ENCODE measurements at places on chromosomes 2 and 18.

- DNase-seq, result no peak
Measured at GRCh38 chr2:107027810-107028209, 141.8 kb upstream of the ST6GAL2 start.

DNA sequence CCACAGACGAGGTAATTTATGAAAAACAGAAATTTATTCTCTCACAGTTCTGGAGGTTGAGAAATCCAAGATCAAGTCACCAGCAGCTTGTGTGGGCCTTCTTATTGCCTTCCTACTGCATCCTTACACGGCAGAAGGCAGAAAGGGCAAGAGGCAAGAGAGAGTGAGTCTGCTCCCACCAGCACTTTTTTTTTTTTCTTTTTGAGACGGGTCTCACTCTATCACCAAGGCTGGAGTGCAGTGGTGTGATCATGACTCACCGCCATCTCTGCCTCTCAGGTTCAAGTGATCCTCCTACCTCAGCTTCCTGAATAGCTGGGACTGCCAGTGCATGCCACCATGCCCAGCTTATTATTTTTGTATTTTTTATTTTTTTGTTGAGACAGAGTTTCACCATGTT lies 78.5 kb upstream of the HK2 start:
- DNase-seq, result no peak

DNA sequence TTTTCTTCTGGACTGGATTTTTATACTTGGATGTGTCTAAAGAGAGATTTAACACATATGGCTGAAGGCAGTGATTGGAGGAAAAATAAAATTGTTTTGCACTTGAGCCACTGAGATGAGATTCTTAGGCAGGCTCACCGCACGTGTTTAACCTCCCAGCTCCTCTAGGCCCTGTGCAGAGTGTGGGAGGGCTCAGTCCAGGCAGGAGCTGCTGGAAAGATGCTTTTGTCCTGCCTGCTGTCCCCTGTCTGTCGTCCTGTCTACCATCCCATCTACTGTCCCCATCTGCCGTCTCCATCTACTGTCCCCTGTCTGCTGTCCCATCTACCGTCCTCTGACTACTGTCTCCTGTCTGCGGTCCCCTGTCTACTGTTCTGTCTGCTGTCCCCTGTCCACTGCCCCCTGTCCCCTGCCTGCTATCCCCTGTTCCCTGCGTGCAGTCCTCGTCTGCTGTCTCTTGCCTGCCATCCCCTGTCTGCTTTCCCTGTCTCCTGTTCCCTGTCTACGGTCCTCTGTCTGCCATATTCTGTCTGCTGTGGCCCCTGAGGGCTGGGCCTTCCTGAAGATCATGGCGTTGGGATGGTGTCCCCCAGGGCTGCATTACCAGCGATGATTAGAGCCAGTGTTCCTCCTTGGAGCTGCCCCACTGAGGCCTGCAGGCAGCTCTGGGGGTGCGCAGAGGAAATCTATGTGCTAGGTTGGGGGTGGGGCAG lies 43.7 kb upstream of the HS6ST1 start:
- no peak for DNase-seq

- no peak for DNase-seq
Measured at GRCh38 chr18:35000457-35000856, 40.8 kb upstream of the MAPRE2 start.

DNA sequence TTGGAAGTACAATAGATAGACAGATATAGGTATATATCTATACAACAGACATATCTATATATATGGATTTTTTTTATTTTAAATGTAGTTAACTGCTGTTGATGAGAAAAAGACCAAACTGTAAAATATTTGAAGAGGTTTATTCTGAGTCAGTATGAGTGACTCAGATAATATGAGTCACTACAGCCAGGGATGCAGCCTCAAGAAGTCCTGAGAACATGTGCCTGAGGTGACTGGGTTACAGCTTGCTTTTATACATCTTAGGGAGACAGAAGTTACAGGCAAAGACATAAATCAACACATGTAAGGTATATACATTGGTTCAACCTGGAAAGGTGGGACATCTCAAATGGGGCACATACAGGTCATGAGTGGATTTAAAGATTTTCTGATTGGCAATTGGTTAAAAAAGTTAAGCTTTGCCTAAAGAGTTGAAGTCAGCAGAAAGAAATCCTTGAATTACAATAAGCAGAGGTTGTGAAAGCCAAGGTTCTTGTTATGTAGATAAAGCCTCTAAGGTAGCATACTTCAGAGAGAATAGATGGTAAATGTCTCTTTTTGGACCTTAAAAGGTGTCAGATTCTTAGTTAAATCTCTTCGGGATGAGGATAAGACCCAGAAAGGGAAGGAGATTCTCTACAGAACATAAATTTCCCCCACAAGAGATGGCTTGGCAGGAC lies 149.9 kb downstream of the RBM43 start:
- no peak for DNase-seq

DNA sequence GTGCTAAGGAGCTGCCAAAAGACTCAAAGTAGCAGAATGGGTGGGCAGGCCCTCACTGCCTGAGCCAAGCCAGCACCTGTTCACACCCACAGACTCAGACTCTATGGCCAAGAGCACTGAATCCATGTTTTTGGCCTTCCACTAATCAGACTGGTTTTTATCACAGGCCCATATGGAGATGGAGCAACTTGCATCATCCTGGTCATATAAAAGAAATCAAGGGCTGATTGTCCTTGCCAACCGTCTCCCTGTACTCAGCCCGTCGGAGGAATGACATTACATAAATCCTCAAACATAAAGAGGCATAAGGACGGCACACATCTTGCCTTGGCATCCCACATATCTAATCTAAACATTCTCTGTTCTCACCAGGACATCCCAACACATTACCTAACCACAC lies 66.7 kb downstream of the MARCHF4 start:
- DNase-seq, result no peak

- no peak for DNase-seq
Measured at GRCh38 chr2:177098001-177098613, 114.5 kb upstream of the HNRNPA3 start.

- DNase-seq, result no peak
Measured at GRCh38 chr2:86750240-86750839, 30.2 kb downstream of the RMND5A start.

DNA sequence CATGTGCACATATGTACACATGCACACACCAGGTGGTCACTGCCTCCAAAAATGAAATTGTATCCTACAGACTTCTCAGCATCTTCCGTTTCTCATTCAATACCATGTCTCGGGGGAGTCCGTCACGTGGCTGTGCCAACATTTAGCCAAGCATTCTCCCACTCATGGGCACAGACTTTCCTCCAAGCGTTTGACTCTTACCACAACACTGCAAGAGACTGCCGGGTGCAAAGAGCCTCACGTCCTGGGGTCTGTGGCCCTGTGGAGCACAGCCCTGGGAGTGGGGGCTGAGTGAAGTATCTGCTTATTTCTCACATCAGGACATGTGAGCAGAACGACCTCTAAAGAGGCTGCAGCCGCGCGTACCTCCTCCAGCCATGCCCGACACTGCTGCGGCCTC lies 28.0 kb downstream of the HDAC4 start:
- DNase-seq, result no peak

DNA sequence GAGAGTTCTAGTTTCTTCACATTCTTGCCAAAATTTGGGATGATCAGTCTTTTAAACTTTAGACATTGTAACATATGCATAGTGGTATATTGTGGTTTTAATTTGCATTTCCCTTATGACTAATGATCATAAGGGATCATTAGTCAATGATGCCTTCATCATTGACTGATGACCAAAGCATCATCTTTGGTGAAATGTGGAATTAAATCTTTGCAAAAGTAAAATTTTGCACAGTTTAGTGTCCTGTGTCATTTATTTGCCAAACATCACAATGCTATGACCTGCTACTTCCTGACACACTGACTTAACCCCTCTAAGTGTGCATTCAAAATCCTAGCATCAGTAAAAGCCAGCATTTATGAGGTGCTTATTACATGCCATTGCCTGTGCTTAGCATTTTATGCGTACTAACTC lies 58.9 kb upstream of the SLC1A4 start:
- DNase-seq, result no peak

DNA sequence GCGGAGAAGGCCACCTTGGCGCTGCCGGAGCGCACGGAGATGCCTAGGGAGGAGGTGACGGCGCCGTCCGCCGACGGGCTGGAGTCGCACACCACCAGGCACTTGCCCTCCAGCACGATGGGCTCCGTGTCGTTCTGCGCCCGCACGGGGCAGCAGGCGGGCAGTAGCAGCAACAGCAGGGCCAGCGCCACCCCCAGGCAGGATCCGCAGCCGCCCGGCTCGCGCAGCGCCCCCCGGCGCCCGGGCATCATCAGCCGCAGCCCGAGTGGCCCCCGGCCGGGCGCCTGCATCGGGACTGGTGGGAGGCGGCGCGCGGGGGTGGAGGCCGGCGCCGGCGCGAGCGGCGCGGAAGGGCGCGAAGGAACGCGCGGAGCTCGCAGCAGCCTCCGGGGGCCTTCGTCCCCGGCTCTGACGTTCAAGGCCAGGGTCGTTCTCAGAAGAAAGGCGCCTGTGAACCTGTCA lies 2.2 kb downstream of the CBLN2 start:
- no peak for DNase-seq

DNA sequence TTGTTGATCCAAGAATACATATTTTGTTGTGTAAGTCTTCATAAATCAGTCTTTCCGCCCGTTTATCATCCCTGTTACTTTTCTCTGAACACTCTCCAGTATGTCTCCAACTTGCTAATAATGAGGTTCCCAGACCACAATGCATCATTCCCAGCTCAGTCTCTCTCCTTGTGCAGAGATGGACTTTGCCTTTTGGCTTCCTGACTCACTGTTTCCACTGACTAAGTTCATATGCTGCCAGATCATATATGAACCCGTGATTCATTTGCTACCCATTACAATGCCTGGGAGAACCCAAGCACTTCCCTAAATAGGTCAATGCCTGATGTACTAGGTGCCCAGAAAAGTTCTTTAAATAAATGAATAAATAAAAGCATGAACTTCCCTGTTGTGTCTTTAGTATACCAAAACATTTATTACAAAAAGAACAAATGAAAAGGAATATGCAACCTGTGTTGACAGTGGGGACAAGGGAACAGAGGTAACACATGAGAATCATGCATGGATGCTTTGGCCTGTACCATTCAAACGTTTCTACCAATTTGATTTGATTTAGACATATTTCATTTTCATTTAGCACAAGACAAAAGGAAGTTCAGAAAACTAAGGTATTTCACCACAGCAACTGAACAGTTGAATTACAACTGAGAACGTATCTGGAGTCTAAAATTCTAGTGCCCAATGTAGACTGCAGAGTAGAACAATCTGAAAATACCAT lies 215.4 kb upstream of the HNRNPA3 start:
- no peak for DNase-seq

- no peak for DNase-seq
Measured at GRCh38 chr2:156455361-156455975, 19.3 kb downstream of the GPD2 start.

- DNase-seq, result no peak
Measured at GRCh38 chr2:233055362-233055761, 4.8 kb upstream of the INPP5D start.

GRCh38 chr18:57051657-57052044 lies 95.2 kb upstream of the BOD1L2 start:
- DNase-seq, result no peak

GRCh38 chr2:56026828-56027227 lies 103.2 kb upstream of the EFEMP1 start:
- DNase-seq, result no peak

GRCh38 chr2:239274391-239275043 lies 126.3 kb downstream of the HDAC4 start:
- DNase-seq, result no peak

DNA sequence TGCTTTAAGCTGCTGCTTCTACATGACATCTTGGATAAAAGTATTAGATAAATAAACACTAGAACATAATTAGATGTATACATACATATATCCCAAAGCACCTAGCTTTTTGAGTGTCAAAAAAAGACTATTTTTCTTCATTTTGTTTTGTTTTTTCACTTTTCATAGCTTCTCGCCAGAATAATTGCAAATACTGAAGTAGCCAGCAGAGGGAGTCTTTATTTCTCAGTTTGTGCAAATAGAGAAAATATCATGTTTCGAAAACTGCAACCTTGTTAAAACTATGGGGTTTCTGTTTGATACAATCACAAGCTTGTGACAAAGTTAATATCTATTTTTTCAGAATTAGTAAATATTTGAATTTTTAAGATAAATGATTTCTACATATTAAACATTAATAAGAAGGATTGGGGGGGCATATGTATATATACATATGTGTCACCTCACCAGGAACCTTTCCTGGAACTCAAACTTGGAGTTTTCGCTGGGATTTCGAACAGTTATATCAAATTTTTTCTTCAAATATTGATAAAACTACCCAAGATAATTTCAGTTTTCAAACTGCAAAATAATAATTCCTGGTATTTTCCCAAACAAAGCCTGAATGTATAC lies 61.0 kb downstream of the GRB14 start:
- DNase-seq, result no peak

DNA sequence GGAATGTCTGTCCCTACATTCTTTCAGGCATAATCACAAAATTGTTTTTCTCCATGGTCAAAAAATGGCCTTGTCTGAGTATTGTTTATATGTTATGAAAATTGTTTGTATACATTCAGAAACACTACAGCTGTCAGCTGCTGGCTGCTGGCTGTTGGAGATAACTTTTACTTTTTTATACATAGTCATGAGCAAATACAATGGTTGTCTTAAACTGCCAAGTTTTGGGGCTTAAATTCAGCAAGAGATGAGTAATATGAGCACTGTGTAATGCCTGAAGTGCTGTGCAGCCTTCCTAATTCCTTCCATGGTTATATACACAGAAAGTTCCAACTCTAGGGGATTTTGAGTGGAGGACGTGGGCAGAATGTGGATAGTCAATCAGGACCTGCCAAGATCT lies 168.9 kb upstream of the RMP24 start:
- no peak for DNase-seq

DNA sequence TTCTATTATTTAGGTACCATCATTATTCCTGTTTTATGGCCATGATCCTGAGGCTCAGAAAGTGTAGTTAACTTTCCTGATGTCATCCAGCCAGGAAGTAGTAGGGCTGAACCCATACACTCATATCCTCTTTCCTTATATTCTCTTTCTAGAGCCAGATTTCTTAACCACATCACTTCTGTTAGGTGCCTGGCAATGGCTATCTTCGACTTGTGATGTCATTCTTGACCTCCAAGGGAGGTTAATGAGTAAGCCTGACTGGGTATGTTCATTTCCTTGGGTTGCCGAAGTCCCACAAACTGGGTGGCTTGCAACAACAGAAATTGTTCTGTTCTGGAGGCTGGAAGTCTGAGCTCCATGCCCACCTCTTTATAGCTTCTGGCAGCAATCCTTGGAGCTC lies 43.4 kb downstream of the ITGB6 start:
- DNase-seq, result no peak

GRCh38 chr2:229910147-229910831 lies 11.5 kb downstream of the TRIP12 start:
- no peak for DNase-seq

Data from GM12891 (cell line).